ENCODE measurements at places on chromosomes 3 and 15.

- no peak for DNase-seq
These were observed 3.7 kb upstream of the TMED3 start for GRCh38 chr15:79307251-79307650.

DNA sequence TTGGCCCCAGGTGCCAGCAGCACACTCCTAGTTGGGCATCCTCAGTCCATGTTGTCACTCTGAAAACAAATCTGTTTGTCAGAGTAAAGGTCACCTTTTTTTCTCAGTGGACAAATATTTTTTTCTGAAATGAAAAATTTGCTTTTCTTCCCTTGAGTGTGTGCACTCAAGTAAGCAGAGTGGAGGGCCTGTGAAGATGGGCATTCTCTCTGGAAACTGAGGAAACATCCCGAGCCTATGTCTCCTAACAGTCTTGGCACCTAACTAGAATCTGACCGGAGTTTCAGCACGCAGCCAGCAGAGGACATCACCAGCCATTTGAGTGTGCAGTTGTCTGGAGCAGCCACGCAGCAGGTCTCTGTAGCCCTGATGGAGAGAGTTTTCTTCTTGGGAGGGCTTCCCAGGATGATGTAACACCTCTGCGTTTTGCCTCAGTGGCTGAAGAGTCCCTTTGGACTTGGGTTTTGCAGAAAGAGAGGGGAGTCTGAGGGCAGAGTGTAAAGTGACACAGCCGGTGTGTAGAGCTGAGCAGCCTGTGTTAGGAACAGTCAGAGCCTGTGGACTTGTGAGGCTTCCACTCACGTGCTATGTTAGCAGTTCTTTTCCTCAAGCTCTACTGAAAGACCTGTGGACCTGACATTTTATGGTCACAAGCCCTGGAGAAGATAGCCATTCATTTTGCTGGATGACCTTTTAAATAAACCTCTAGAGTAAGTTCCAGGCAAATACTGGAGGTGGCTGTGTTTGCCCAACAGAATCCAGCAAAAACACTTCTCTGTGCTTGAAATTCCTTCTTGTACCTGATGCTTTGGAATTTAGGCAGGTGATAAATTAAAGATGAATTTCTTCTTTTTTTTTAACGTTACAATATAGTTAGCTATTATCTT, 51.6 kb downstream of the ABHD2 start:
- no peak for DNase-seq

GRCh38 chr3:133606902-133607301, 33.4 kb downstream of the CDV3 start:
- no peak for DNase-seq

GRCh38 chr15:74788042-74788682, 6.3 kb downstream of the CSK start:
- DNase-seq = no peak

DNA sequence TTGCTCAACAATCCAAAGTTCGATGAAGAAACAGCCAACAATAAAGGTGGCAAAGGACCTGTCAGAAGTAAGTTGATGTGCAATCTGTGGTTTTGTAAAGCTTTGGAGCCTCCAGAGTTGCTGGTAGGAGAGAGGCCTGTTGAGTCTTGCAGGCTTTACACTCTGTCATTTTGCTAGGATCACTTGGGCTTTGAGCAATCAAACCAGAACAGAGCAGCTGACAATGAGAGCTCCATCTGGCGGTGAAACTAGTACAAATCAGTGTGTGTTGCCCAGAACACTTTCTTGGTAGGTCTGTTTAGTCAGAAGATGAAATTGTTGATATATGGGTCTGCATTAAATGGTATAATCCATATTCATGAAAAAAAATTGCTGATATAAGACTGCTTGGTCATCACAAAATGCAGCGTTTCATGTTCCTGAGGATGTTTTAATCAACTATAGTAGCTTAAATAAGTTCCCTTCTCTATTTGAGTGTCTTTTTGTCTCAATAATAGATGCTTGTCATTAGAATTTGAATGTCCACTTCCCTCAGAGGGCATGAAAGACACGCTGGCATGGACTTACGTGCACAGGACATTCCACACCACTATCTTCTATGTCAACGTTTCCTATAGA, 25.7 kb downstream of the TMOD2 start:
- DNase-seq = peak; percentile 41

Measured in hematopoietic multipotent progenitor cell (in vitro differentiated cells).